ENCODE measurements at places on chromosomes 16 and 17. TPM values are rescaled to one million over a fixed set of nuclear protein-coding genes. Genes with fewer than 3 reads are reported as not detected.

Gene BICDL2
- not detected for polyA plus RNA-seq

Gene PABPN1L
- not detected for polyA plus RNA-seq

Gene RGS11
- polyA plus RNA-seq: 10.0 TPM

Gene ASPHD1
- polyA plus RNA-seq: 29.0 TPM

Gene AATK
- 0.19 TPM for polyA plus RNA-seq

Gene CFAP97D1
- 0.02 TPM for polyA plus RNA-seq

Gene MYH11
- not detected for polyA plus RNA-seq

Gene OR1A1
- not detected for polyA plus RNA-seq

- no peak overlapping the region for H3K4me3 ChIP-seq
- no peaks in the 10 kb centered on the region for H3K27me3 ChIP-seq
- peaks cover 19% of the 10 kb centered on the region for H3K4me1 ChIP-seq
- no peaks in the 10 kb centered on the region for H3K36me3 ChIP-seq
Observed at GRCh38 chr17:81328489-81328888, 33.4 kb upstream of the SLC38A10 start.

- DNase-seq: no peak
- no peaks in the 10 kb centered on the region for H3K27me3 ChIP-seq
- H3K27ac ChIP-seq: no peak overlapping the region
- H3K4me3 ChIP-seq: no peak overlapping the region
Observed at GRCh38 chr17:14197586-14197985, 39.1 kb downstream of the CDRT15 start.

DNA sequence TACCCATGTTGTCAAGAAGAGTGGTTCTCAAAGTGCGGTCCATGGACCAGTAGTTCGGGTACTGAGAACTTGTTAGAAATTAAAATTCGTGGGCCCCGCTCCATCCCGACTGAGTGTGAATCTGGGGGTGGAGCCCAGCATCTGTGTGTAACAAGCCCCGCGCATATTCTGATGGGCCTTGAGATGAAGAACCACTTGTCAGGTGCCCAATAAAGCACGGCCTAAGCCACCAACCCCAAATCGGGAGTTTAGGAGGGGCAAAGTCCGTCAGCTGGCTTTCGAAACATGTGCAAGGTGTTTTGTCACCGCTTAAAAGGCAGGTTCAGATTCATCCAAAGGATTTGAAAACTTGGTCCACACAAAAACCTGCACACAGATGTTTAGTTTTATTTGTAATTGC lies 29.5 kb downstream of the PSMD12 start:
- no peaks in the 10 kb centered on the region for H3K27me3 ChIP-seq
- H3K4me1 ChIP-seq: peaks cover 7% of the 10 kb centered on the region
- no peak overlapping the region for H3K27ac ChIP-seq
- no peak for DNase-seq
- peaks cover 19% of the 10 kb centered on the region for H3K36me3 ChIP-seq
- H3K4me3 ChIP-seq: no peak overlapping the region

GRCh38 chr16:266258-267164 lies 9.2 kb downstream of the RGS11 start:
- peaks cover 8% of the 10 kb centered on the region for H3K4me1 ChIP-seq
- no peaks in the 10 kb centered on the region for H3K36me3 ChIP-seq
- no peak overlapping the region for H3K4me3 ChIP-seq

DNA sequence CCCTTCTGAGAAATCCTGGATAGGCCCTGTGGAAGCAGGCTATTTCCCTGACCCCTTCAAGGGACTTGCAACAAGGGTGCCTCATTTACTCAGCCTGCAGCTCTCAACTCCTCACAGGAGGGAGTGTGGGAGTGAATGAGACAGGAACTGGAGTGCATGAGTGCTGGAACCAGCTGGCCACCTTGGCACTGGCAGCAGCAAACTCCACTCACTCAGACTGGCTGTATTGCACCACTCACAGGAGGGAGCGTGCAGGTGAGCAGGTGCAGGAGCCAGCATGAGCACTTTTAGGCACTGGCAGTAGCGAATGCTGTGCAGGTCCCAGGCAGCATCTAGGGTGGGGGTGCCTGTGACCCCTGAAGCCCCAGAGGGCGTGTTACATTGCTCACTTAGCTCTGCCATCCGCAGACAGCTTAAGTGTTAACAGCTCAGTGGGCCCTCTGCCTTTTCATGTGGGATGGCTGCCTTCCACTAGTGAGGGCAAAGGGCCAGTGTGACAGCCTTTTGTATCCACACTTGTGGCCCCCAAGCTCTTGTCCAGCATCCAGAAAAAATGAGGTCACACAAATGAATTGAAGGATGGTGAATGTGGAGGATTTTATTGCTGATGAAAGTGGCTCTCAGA lies 11.0 kb upstream of the ZNHIT3 start:
- H3K4me3 ChIP-seq: no peak overlapping the region
- no peaks in the 10 kb centered on the region for H3K4me1 ChIP-seq
- peaks cover 41% of the 10 kb centered on the region for H3K27me3 ChIP-seq

- H3K4me1 ChIP-seq: no peaks in the 10 kb centered on the region
- H3K4me3 ChIP-seq: no peak overlapping the region
- DNase-seq: no peak
- no peaks in the 10 kb centered on the region for H3K36me3 ChIP-seq
Observed at GRCh38 chr17:71329310-71330098, 791.3 kb upstream of the SOX9 start.

DNA sequence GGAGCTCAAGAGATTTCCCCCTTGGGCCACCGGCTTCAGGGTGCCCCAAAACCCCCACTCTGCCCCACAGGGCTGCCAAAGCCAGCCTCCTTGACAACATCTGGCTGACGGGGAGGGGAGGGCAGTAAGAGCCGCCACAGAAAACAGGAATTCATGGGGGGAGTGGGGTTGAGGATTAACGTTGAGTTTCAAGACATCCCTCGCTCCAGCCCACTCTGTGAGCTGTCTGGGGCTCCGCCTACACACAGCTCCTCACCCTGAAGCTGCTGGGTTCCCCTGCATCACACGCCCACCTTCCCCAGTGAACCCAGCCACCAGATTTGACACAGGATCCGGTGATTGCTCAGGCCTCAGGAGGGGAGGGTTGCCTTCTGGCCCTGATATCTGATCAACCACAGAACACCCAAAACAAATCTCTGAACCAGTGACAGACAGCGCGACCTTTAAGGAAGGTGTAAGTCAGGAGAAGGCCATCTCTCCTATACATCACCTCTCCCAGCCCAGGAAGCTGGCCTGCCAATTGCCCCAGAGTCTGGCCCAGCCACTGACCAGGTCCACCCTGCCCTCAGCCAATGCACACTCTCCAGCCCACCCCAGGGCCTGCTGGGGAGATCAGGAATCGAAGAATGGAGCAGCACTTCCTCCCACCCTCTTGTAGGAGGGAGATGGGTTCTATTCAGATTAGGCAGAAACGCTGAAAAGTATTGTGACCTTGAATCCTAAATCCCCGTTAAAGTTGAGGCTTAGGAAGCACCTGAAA lies 132.1 kb downstream of the CLEC16A start:
- no peak overlapping the region for H3K27ac ChIP-seq
- H3K27me3 ChIP-seq: no peaks in the 10 kb centered on the region
- H3K4me3 ChIP-seq: no peak overlapping the region
- H3K4me1 ChIP-seq: peaks cover 27% of the 10 kb centered on the region

DNA sequence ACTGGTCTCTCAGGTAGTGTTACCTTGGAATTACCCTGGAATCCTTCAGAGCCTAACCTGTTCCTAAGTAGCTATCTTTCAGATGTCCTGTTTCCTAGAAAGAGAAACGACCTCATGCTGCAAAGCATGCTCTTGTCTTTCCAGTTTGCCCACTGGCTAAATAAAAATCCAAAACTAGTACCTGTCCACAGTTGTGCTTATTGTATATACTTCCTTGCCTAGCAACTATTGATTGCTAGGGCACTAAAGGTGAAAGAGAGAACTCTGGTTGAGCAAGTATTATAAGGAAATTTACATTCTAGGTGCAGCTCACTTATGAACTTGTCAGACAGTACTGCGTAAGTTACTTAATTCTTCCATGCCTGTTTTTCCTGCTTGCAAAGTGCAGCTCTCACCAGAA lies 38.5 kb downstream of the LIG3 start:
- no peaks in the 10 kb centered on the region for H3K27me3 ChIP-seq
- no peak overlapping the region for H3K4me3 ChIP-seq
- H3K27ac ChIP-seq: no peak overlapping the region

DNA sequence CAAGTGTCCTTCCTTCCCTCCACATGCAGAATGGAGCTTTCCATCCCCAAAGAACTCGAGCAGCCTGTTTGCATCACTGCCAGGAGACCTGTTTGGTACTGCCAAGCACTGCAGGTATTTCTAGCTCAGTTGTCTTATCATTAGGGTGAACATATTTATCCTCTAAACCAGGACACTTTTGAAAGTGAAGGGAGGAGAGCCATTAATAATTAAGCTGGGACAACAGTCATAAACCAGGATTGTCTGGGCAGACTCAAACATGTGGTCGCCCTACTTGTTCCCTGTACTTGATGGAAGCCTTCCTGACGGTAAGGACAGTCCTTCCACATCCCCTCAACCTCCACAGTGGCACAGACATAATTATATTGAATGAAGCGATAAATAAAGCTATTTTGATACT lies 67.4 kb downstream of the PRKCA start:
- peaks cover 11% of the 10 kb centered on the region for H3K36me3 ChIP-seq
- no peak for DNase-seq
- no peak overlapping the region for H3K27ac ChIP-seq
- no peaks in the 10 kb centered on the region for H3K27me3 ChIP-seq
- no peak overlapping the region for H3K4me3 ChIP-seq

DNA sequence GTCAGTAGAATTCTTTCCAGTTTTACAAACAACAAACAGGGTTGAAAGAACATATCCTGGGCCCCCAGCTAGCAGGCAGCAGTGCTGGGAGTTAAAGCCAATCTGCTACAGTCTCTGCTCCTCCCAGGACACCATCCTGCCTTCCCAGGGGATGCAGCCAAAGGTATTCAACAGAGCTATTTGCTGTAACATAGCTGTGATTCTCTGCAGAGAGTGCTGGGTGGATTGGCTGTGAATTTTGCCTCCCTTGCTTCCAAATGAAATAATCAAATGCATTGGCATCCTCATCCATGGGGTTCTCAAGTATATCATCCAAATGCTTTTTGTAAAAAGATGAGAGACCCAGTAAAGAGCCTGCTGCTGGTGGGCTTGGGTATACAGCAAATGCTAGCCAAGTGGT lies 124.3 kb downstream of the NPIPB5 start:
- H3K27me3 ChIP-seq: no peaks in the 10 kb centered on the region
- no peak overlapping the region for H3K4me3 ChIP-seq
- H3K27ac ChIP-seq: no peak overlapping the region
- no peaks in the 10 kb centered on the region for H3K36me3 ChIP-seq
- no peaks in the 10 kb centered on the region for H3K4me1 ChIP-seq

Measured in SK-N-SH (cell line).